CD4-positive, alpha-beta memory T cell (primary cell): ENCODE measurements at places on chromosomes 11 and 22. TPM values are rescaled to one million over a fixed set of nuclear protein-coding genes. Genes with fewer than 3 reads are reported as not detected.

DNA sequence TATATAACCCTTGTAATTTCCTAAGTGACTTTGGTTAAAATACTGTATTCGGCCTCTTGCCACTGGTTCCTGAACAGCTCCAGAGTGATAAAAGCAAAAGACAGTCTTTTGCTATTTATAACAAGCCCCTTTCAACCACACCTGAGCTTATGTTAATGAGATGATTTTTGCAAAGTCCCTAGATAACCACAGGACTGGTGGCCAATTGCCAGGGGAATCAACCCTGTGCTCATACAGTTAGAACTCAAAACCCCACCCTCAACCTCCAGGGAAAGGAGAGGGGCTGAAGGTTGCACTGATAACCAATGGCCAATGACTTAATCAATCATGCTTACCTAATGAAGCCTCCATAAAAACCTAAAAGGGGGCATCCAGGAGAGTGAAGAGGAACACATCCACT, 77.9 kb downstream of the SIK3 start:
- DNase-seq: peak; percentile 19

OR9I1 gene
- not detected for total RNA-seq

- DNase-seq: no peak
Measured at GRCh38 chr11:31607914-31608313, 98.3 kb downstream of the ELP4 start.

RFPL3 gene
- not detected for total RNA-seq

PHF21B gene
- total RNA-seq: not detected

KCTD14 gene
- total RNA-seq: 0.20 TPM

DNA sequence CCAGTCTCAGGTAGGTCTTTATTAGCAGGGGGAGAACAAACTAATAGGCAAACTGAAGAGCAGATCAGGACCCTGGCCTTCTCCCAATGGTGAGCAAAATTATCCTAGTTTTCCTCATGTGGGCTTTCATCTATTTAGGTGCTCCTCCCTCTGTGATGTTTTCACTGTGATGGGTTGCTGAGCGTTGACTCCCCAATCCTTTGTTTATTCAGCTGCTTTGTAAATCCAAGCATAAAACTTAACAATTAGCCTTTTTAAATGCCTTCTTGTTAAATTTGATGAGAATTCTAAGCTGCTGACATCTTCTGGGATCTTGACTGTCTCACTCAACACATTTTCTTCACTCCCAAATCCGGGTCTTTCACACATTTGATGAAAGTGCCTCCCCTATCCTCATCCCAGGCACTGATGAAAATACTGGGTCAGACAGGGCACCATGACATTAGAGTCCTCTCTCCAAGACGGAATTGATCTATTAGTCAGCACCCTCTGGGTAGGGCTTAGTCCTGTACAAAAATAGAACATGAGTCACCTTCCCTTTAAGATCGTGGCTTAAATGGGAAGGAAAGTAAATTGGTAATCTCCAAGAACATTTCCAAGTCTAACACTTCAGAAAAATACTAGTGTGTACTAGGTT, 199.3 kb upstream of the ISX start:
- no peak for DNase-seq

GRCh38 chr11:46353698-46354097, 6.4 kb downstream of the DGKZ start:
- DNase-seq: no peak

- DNase-seq: no peak
Measured at GRCh38 chr11:19714387-19715363, 2.0 kb downstream of the NAV2 start.

CHRM1 gene
- total RNA-seq: not detected

GRCh38 chr22:22527312-22527711, 7.2 kb upstream of the ZNF280A start:
- no peak for DNase-seq

ANGPTL5 gene
- total RNA-seq: not detected

- DNase-seq: peak; percentile 76
Measured at GRCh38 chr11:63866211-63866610, 27.3 kb downstream of the MARK2 start.

DNA sequence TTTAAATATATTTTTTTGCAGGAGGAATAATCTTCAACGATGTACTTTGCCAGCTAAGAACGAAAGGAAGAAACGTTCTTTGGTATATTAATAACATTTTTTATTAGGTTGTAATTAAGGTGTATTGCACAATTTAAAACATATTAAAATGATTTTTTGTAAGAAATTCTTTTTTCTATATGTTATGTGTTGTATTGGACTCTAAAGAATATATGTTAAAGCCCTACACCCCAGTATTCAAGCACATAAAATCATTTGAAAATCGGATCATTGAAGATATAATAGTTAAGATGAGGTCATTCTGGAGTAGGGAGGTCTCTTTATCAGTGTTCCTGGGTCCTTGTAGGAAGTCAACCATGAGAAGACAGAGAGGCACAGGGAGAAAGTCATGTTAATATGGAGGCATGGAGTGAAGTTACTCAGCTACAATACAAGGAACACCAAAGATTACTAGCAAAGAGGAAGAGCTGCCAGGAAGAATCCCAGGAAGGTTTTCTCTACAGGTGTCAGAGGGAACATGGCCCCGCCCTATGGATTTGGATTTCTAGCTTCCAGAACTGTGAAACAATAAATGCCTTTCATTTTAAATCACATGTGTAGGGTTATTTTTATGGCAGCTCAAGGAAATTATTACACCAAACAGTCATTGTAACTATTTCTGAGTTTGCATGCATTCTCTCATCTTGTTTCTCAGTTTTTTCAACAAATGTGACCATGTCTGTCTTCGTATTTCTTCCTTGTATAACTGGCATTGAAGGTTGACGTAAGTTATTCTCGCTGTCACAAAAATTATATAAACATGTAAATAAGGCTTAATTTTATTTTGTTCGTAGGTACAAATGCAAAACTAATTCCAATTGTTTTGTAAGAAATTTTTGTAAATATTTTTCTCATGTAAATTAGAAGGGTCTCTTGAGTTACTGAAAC, 75.4 kb upstream of the VPREB1 start:
- DNase-seq: no peak

- DNase-seq: no peak
Measured at GRCh38 chr11:2950825-2951224, 21.6 kb upstream of the PHLDA2 start.

OR10D3 gene
- total RNA-seq: not detected

GRCh38 chr11:34174412-34175041, 69.1 kb downstream of the NAT10 start:
- peak; percentile 72 for DNase-seq

GRCh38 chr11:130455483-130456127, 7.2 kb downstream of the ADAMTS15 start:
- no peak for DNase-seq

PGA5 gene
- total RNA-seq: not detected

DNA sequence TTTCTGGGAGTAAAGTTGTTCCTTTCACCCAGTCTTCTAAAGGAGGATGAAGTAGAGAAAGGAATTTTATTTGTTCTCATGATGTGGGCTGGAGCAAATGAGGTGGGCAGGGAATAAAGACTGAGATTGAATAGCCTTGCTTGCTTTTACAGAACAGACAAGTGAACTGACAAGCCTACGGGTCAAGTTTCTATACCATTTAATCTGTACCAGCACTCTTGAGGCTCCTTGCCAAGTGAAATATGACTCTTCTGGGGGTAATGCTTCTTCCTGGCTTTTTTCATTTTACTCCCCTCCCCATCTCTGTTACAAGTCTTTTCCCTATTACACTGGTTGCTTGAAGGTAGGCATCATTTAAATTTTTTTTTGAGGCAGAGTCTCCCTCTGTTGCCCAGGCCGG, 54.8 kb downstream of the CSTPP1 start:
- no peak for DNase-seq

SLC22A25 gene
- not detected for total RNA-seq

CASP12 gene
- not detected for total RNA-seq

GSTT2 gene
- total RNA-seq: not detected

DNA sequence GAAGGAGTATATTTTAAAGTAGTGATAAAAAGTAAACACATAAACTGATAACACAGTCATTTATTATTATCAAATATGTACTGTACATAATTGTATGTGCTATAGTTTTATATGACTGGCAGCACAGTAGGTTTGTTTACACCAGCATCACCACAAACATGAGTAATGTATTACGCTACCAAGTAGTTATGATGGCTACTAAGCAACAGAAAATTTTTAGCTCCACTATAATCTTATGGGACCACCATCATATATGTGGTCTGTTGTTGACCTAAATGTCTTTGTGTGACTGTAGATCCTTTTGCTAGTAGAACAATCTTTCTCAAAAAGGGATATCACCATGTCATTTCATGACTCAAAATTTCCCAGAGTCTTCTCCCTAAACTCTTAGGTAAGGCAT, 93.5 kb downstream of the LARGE2 start:
- no peak for DNase-seq

LRRN4CL gene
- total RNA-seq: 0.11 TPM

EMID1 gene
- total RNA-seq: not detected

SLC7A4 gene
- not detected for total RNA-seq

GRCh38 chr11:20865161-20865560, 195.8 kb downstream of the NELL1 start:
- no peak for DNase-seq

GRCh38 chr11:120941000-120941399, 82.9 kb upstream of the TBCEL start:
- no peak for DNase-seq

DNA sequence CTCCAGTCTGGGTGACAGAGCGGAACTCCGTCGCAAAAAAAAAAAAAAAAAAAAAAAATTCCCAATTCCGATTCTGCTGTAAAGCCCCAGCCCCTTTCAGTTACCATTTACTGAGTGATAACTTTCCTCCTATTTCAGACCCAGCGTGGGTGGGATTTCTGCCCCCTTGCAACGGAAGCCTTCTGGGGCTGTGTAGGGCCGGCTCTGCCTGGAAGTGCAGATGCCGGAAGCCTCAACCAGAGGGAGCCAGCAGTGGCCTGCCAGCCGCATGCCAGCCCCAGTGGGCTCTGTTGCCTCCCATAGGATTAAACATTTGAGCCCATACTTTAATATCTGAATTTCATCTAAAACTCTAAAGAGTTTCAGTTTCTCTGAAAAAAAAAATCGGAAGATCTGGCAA, 60.0 kb upstream of the NUP50 start:
- no peak for DNase-seq

GRCh38 chr11:119854521-119854920, 125.5 kb upstream of the NECTIN1 start:
- no peak for DNase-seq
